ENCODE measurements at places on chromosomes 12 and 14.

- DNase-seq, result no peak
Observed at GRCh38 chr12:107337346-107338095, 244.2 kb upstream of the CRY1 start.

GRCh38 chr12:113155646-113156045, 6.1 kb downstream of the CFAP73 start:
- DNase-seq, result no peak

- no peak for DNase-seq
Observed at GRCh38 chr12:117192057-117192456, 1.8 kb upstream of the FBXO21 start.

GRCh38 chr12:115659422-115659821, 618.1 kb downstream of the MED13L start:
- DNase-seq, result no peak

DNA sequence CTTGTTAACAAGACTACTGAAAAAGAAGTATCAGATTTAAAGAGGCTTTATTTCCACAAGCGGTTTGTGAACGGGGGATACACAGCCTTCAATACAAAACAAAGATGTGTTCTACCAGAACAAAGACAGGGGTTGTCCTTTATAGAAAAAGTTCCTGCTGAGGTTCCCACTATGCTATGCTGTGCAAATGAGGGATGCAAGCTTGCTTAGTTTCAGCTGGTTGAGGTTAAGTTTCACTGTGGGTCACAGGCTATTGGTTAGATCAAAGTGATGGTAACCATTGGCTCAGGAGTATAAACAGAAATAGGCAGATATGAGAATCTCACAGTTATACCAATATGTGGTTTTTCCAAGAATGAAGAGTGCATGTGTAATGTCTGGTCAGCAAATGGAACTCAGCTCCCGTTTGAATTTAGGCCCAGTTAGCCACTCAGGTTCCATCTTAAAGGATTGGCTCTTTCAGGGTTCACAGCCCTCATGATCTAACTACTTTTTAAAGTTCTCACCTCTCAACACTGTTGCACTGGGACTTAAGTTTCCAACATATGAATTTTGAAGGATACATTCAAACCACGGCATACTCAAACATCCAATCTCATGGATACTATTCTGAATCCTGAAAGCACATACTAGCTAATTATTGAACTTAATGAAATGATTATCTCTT, 215.4 kb upstream of the DCN start:
- DNase-seq, result no peak

DNA sequence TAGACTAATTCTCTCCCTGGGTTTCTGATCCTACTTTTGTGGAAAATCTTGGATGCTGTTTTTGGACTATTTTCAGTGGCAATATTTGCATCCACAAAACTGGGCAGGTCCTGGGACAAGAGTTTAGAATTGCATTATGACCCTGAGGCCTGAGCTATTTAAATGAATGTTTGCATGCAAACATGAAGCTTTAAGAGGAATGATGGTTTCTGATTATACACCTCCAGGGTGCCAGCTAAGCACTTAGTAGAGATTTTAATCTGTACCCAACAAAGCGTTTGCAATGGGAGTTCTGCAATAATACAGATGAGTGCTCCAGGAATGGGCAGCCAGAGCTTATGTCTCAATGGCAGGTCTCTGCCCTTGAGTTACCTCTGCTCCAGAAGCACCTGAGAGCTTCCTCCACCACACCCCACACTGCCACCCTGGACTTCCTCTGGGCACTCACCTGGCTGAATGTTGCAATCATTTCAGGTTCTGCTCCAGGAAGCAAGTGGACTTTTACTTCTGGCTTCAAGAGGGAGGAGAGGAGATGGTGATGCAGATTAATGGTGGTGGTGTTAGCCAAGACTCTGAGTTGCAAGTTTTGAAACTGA, 6.0 kb upstream of the SPTLC2 start:
- DNase-seq, result no peak

Measured in substantia nigra (tissue), 51 donors.